Activated CD8-positive, alpha-beta T cell treated with anti-CD3 and anti-CD28 coated beads, Interleukin-2, amount 10 ng/mL, durations not matched to agents 7 days and 5 days (primary cell): ENCODE measurements at places on chromosomes 2 and 18. TPM values are rescaled to one million over a fixed set of nuclear protein-coding genes. Genes with fewer than 3 reads are reported as not detected.

- peaks cover 65% of the 10 kb centered on the region for H3K4me1 ChIP-seq
- peak; percentile 90 for DNase-seq
- H3K27me3 ChIP-seq = no peaks in the 10 kb centered on the region
- H3K36me3 ChIP-seq = peaks cover 26% of the 10 kb centered on the region
- peak overlapping the region; percentile 89 for H3K4me3 ChIP-seq
- peak overlapping the region; percentile 98 for H3K27ac ChIP-seq
These were observed 46.1 kb downstream of the TMEM185B start for GRCh38 chr2:120177001-120177621.

Gene TSPYL6
- total RNA-seq = not detected

DNA sequence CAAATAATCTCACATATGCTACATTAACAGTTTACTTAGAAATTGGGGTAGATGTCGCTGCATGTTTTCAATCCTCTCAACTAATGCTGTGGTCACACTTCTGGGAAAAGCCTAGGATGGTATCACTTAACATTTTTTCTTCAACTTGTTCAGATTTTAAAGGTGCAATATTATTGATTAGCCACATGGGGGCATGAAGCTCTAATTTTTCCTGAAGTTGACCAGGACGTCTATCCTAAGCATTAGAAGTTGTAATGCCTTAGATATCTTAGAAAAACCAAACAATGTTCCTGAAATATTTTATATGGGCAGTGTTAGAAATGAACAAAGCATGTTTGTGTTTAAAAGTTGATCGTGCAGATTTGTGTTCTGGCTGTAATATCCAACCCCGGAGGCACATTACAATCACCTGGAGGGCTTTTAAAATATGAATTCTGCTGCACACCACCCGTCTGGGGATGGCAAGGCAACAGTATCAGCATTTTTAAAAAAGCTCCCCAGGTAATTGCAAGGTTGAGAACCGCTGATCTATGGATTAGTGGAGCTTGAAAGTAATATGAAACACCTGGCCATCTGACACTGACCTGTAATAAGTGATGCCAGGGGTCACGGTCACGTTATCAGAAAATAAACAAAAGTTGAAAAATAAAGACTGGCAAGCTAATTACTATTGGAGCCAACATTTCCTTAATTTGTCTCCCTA, 100.5 kb upstream of the LMAN1 start:
- H3K27me3 ChIP-seq = peaks cover 5% of the 10 kb centered on the region
- no peak for DNase-seq
- no peaks in the 10 kb centered on the region for H3K4me1 ChIP-seq
- H3K4me3 ChIP-seq = no peak overlapping the region
- no peak overlapping the region for H3K27ac ChIP-seq

DNA sequence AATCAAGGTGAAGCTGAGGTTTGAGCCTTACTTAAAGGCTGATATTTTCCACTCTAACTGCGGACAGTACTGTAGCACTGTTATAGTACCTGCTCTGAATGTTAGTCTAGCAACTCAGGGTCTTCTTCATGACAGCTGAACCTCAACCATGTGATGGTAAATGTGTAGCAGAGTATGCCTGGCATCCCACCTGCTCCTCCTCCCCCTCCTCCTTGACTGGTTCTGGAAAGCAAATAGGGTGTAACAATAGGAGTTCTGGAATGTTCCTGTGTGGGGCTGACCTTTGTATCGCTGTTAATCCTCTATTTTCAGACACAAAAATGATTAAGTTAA, 447 bp upstream of the CCL20 start:
- H3K4me1 ChIP-seq = no peaks in the 10 kb centered on the region
- no peak for DNase-seq
- H3K4me3 ChIP-seq = no peak overlapping the region
- H3K27ac ChIP-seq = no peak overlapping the region
- H3K27me3 ChIP-seq = peaks cover 3% of the 10 kb centered on the region

DNA sequence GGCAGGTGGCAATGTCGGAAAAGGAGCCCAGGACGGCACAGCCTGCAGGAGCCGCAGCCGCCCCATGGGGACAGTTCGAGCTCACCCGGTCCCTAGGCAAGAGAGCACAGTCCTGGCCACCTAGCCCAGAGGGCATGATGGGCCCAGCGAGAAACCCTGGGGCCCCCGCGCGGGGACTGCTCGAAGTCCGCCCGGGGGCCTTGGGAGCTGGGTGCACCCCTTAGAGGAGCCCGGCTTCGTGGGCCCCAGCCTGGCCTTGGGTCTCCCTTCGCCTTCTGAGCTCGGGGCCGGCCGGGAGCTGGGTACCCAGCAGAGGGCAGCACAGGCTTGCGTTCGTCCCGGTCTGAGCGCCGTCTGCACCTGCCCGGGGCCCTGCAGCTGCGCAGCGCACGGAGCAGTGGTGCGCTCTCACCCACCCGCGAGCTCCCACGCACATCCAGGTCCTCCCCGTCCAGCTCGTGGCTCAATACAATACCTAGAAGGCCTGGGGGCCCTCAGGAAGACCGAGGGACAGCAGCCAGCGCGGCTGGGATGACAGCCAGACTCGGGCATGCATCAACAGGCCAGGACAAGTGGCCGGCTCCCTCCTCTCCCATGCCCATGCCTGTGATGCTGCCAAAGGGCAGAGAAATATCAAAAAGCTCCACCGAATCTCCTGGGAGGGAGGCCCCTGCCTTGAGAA, 96.2 kb upstream of the ZNF532 start:
- H3K27ac ChIP-seq = no peak overlapping the region
- no peaks in the 10 kb centered on the region for H3K36me3 ChIP-seq
- no peak overlapping the region for H3K4me3 ChIP-seq
- peaks cover 13% of the 10 kb centered on the region for H3K4me1 ChIP-seq
- peaks cover 44% of the 10 kb centered on the region for H3K27me3 ChIP-seq
